ENCODE measurements at places on chromosomes 7 and 10. TPM values are rescaled to one million over a fixed set of nuclear protein-coding genes. Genes with fewer than 3 reads are reported as not detected.

PLXNA4 gene
- total RNA-seq, result 3.7 TPM

DNA sequence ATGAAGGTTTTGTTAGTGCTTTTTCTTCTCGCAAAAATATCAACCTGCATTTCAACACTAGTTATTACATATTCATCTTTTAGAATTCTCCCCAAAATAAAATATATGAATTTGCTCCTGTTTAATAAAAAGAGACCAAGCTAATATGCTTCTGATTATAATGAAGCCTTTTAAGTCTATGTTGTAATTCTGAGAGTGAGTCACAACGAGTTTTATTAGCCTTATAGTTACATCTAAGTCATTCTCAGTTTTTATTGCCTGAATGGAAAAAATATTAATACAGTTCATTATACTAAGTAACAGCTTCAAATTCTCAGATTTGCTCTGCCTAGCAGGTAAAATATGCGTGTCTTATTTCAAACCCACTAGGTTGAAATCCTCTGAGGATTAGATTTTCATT lies 152.4 kb upstream of the CELF2 start:
- H3K4me3 ChIP-seq, result no peak overlapping the region
- DNase-seq, result no peak
- no peaks in the 10 kb centered on the region for H3K27me3 ChIP-seq
- H3K36me3 ChIP-seq, result no peaks in the 10 kb centered on the region
- no peaks in the 10 kb centered on the region for H3K4me1 ChIP-seq
- H3K27ac ChIP-seq, result no peak overlapping the region

GRCh38 chr7:82331234-82331633 lies 112.3 kb downstream of the CACNA2D1 start:
- H3K36me3 ChIP-seq, result no peaks in the 10 kb centered on the region
- H3K27me3 ChIP-seq, result no peaks in the 10 kb centered on the region
- no peak overlapping the region for H3K4me3 ChIP-seq
- no peak for DNase-seq
- H3K27ac ChIP-seq, result no peak overlapping the region
- H3K4me1 ChIP-seq, result no peaks in the 10 kb centered on the region

- DNase-seq, result no peak
- H3K27ac ChIP-seq, result no peak overlapping the region
- no peaks in the 10 kb centered on the region for H3K4me1 ChIP-seq
Observed at GRCh38 chr7:133556048-133556447, 303.2 kb downstream of the EXOC4 start.

NACAD gene
- 1.7 TPM for total RNA-seq

TMEM213 gene
- not detected for total RNA-seq

AMPH gene
- 0.61 TPM for total RNA-seq

NEUROD6 gene
- total RNA-seq, result not detected

TAS2R4 gene
- 0.95 TPM for total RNA-seq

COBL gene
- total RNA-seq, result 0.09 TPM

PARP12 gene
- 15.8 TPM for total RNA-seq

- no peaks in the 10 kb centered on the region for H3K4me1 ChIP-seq
- H3K36me3 ChIP-seq, result no peaks in the 10 kb centered on the region
- DNase-seq, result no peak
- H3K4me3 ChIP-seq, result no peak overlapping the region
- no peak overlapping the region for H3K27ac ChIP-seq
Observed at GRCh38 chr10:120473593-120473992, 16.6 kb downstream of the PLPP4 start.

- H3K27ac ChIP-seq, result no peak overlapping the region
- H3K4me3 ChIP-seq, result no peak overlapping the region
Observed at GRCh38 chr10:90143937-90144336, 442.5 kb downstream of the KIF20B start.

GRCh38 chr7:42727451-42727850 lies 184.4 kb downstream of the C7orf25 start:
- no peak overlapping the region for H3K27ac ChIP-seq
- H3K27me3 ChIP-seq, result no peaks in the 10 kb centered on the region
- DNase-seq, result no peak

DNA sequence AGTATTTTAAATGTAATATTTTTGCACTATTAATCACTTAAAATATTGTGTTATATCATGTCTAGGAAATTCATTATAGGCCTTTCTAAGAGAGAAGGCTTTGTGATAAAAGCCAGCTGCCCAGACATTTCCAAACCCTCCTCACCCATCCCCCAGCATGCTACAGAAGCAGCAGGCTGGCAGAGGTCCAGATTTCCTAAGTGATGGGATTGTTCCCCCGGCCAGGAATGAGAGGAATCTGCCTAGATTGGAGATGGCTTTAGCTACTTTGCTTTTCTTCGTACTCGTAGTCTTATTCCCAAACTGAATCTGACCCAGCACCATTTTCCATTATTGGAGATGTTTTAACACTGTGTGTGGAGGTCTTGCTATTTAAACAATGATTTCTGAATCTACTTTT lies 29.4 kb downstream of the CDK14 start:
- DNase-seq, result peak; percentile 37
- no peak overlapping the region for H3K27ac ChIP-seq
- no peaks in the 10 kb centered on the region for H3K27me3 ChIP-seq
- no peaks in the 10 kb centered on the region for H3K36me3 ChIP-seq
- H3K4me1 ChIP-seq, result peaks cover 14% of the 10 kb centered on the region

DNA sequence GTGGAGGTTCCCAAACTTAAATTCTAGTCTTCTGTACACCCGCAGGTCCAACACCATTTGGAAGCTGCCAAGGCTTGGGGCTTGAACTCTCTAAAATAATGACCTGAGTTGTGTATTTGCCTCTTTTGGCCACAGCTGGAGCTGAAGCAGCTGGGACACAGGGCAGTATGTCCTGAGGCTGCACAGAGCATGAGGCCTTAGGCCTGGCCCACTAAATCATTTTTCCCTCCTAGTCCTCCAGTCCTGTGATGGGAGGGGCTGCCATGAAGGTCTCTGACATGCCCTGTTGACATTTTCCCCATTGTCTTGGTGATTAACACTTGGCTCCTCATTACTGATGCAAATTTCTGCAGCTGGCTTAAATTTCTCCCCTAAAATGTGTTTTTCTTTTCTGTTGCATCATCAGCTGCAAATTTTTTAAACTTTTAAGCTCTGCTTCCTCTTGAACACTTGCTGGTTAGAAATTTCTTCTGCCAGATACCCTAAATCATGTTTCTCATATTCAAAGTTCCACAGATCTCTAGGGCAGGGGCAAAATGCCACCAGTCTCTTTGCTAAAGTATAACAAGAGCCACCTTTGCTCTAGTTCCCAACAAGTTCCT lies 43.6 kb upstream of the WNT16 start:
- DNase-seq, result no peak
- H3K27ac ChIP-seq, result no peak overlapping the region
- H3K4me1 ChIP-seq, result no peaks in the 10 kb centered on the region

- H3K27me3 ChIP-seq, result no peaks in the 10 kb centered on the region
- H3K4me3 ChIP-seq, result no peak overlapping the region
- no peak for DNase-seq
- no peaks in the 10 kb centered on the region for H3K4me1 ChIP-seq
- H3K36me3 ChIP-seq, result no peaks in the 10 kb centered on the region
- H3K27ac ChIP-seq, result no peak overlapping the region
Observed at GRCh38 chr7:156781972-156782371, 111.0 kb downstream of the LMBR1 start.

DNA sequence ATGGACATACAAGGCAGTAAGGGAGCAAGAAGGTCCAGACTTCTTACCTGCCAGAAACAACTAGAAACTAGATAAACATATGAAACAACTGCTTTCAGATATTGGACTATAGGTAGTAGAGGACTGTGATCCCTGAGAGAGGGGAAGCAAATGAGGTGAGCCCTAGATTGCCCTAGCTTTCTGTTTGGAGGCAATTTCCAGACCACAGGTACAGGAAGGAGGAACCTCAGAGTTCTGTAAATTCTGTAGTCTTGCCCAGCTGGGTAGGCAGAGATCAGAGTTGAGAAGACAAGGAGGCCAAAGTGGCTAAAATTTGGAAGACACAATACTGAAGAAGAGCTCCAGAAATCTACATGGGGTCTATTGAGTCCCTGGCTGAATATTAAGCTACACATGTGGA lies 21.0 kb downstream of the CDK6 start:
- no peaks in the 10 kb centered on the region for H3K36me3 ChIP-seq
- H3K27ac ChIP-seq, result no peak overlapping the region

DYNC1I1 gene
- 42.6 TPM for total RNA-seq

PODXL gene
- total RNA-seq, result 31.4 TPM

NRCAM gene
- 143 TPM for total RNA-seq

GRCh38 chr7:50832744-50833143 lies 50.0 kb upstream of the GRB10 start:
- H3K4me1 ChIP-seq, result no peaks in the 10 kb centered on the region
- H3K4me3 ChIP-seq, result no peak overlapping the region
- no peaks in the 10 kb centered on the region for H3K27me3 ChIP-seq
- no peak overlapping the region for H3K27ac ChIP-seq
- H3K36me3 ChIP-seq, result no peaks in the 10 kb centered on the region

DNA sequence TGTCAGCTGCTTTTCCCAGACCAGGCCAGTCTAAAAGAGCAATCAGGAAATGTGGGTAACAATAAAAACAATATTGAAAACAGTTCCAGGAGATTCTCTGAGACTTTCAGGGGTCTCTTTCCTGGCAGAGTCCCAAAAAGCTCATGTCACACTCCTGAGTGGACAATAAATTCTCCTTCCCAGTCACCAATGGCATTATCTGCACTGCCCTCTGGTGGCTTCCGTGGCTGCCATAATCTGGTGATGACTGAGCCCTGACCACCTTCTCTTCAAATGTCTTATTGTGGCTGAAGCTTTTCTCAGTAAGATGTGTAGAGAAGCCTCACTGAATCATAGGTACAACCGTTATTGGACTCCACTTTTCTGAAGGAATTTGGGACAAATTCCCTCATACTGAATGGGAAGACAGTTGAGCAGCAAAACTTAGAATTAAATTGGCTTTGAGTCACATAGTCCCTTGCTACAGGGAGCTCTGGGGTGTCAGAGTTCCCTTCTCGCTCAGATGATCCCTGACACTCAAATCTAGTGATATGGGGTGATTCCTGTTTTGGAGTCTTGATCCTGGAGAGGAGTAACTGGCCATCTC lies 24.4 kb upstream of the ASAH2 start:
- H3K36me3 ChIP-seq, result no peaks in the 10 kb centered on the region
- no peak overlapping the region for H3K27ac ChIP-seq
- DNase-seq, result peak; percentile 62

NPTX2 gene
- 75.8 TPM for total RNA-seq

GRCh38 chr7:96059075-96059474 lies 262.8 kb downstream of the SLC25A13 start:
- DNase-seq, result no peak
- H3K4me1 ChIP-seq, result no peaks in the 10 kb centered on the region
- no peak overlapping the region for H3K27ac ChIP-seq
- no peak overlapping the region for H3K4me3 ChIP-seq
- H3K27me3 ChIP-seq, result no peaks in the 10 kb centered on the region

GRCh38 chr7:131004371-131004770 lies 270.4 kb upstream of the KLF14 start:
- DNase-seq, result no peak
- H3K27me3 ChIP-seq, result no peaks in the 10 kb centered on the region
- H3K4me1 ChIP-seq, result peaks cover 28% of the 10 kb centered on the region
- H3K4me3 ChIP-seq, result no peak overlapping the region
- no peaks in the 10 kb centered on the region for H3K36me3 ChIP-seq
- no peak overlapping the region for H3K27ac ChIP-seq
